ENCODE measurements at places on chromosomes 2 and 18.
A peak's percentile ranks its signal among the peaks of the same experiment; 100 is the strongest.

DNA sequence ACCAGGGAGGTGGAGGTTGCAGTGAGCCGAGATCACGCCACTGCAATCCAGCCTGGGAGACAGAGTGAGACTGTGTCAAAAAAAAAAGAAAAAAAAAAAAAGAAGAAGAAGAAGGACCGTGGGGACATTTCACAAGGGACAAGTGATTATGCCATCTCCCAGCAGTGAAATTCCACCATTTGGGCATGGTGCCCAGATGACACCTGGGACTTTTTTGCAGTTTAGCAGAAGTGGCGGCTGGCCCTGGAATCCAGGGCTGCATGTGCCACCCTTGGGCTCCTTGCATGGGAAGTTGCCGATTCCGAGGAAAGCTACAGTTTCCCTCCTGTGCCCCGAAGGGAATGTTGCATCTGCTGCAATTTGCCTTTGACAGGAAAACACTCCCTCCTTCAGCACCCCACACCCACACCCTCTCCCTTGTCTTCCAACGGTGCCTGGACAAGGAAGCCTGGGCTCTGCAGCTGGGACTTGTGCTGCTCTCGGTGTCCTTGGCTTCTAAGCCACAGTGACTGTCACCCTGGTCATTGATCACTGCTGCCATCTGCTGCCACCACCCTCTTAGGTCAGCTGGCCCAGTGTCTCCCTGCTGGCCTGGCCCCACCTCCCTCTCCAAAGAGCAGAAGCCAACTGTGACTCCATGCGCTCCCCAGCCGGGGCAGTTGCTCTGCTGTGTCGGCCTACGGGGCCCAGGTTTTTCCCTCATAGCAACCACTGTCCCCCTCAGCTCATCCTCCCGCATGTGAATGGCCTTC is 56.4 kb upstream of the LRRC30 start:
- DNase-seq = no peak

- DNase-seq = no peak
Measured at GRCh38 chr18:45962461-45962860, 4.7 kb downstream of the EPG5 start.

GRCh38 chr18:43080671-43081070 is 34.8 kb downstream of the RIT2 start:
- no peak for DNase-seq

DNA sequence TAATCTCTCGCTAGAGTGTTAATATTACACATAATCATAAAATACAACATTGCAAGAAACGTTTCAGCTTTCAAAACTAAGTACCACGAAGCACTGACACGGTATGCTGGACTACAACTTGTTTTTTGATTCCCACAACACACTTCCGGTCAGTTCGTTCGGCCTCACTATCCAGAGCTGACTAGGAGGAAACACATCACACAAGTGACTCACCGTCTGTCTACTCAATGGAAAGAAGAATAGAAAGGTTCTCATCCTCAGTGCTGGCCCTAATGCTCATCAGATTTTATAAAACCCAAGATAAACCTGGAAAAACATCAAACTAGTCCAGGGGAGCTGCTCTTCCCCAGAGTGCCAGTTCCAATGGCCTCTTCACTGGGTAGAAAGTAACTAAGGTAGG is 42.9 kb downstream of the ZNF385B start:
- DNase-seq = no peak

- no peak for DNase-seq
Measured at GRCh38 chr2:239188536-239188935, 212.3 kb downstream of the HDAC4 start.

GRCh38 chr18:3693410-3693809 is 243.4 kb downstream of the TGIF1 start:
- DNase-seq = no peak

DNA sequence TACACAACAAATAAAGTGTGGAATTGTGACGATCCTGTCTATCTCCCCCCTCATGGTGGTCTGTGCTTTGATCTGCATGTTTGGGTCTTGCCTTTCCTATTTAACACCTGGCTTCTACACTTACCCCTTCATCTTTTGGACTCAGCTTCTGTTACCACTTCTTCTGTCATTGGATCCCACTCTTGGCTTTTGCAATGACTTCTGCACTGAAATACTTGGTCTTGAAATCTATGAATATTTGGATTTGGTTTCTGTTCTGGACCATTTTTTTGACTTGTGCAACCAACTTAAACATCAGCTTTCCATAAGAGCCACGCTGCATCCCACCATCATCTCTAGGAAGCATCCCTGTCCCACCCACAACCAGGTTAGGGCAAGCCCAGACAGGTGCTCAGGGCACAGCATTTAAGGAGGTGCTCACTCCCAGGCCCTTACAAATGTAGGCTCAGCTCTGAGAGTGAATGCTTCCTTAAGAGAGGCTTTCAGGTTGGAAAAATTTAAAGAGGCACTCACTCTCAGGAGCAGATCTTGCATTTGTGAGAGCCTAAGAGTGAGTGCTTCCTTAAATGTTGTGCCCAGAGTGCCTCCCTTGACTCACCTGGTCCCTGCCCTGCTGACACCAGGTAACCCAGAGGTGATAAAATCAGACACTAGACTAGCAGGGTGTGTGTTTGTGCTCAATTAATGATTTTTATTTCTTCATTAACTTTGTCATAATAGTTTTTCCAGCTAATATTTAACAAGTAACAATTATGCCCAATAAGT is 124.5 kb upstream of the SH3BP4 start:
- no peak for DNase-seq

DNA sequence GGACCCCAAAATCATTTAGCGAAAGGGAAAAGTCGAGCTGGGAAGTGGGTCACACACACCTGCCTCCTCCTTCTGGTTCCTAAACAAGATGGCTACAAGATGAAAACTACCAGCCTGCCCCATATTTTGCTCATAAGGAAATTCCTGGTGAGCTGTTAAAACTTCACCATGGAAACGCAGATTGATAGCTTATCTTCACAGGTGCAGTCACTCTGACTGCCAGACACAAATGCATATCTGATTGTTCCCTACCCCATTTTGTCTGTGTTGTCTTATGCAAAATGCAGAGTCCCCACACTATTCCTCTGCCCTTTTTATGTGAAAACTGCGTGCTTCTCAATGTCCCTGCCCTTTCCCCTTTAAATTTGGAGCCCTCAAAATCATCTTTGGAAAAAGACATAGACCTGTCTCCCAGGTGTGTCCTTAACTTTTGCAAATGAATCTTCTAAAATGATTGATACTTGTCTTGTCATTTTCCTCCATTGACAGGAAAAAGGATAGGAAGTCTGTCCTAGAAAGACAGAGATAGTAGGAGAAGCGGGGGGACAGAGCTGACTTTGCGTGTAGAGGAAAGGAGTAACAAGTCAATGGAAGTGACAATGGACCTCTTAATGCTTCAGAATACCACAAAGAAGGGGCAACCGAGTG is 38.9 kb upstream of the THOC1 start:
- no peak for DNase-seq

- no peak for DNase-seq
Measured at GRCh38 chr2:138767101-138767500, 13.1 kb downstream of the NXPH2 start.

DNA sequence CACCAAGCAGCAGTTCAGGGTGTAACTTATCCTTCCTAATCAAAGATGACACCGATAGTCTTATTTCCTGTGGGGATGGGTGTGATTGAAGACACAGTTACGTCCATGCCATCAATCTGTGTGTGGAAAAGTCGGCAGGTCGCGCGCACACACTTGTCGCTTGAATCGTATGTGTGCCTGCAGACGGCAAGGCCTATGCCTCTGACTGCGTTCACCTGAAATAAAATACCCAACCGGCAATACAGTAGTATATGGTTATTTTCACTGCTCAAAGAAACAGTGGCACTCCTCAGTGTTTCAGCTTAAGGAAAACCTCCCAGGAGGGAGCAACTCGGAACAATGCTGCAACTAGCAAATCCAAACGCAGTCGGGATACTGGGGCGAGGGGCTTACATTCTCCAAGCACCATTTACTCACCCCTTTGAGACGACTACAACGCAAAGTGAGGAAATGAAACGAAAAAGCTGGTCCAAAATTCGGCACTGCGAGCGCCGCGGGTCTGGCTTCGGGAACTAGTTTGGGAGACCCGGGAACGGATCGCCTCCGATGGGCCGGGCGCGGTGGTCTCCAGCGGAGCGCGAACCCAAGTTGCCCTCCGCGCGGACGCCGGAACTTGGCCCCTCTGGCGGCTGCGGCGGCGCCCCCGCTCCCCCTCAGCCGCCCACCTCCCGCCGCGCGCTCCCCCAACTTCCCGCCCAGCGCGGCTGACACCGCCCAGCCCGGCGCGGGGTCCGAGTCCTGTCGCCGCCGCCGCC is 675 bp downstream of the PRKD3 start:
- no peak for DNase-seq

DNA sequence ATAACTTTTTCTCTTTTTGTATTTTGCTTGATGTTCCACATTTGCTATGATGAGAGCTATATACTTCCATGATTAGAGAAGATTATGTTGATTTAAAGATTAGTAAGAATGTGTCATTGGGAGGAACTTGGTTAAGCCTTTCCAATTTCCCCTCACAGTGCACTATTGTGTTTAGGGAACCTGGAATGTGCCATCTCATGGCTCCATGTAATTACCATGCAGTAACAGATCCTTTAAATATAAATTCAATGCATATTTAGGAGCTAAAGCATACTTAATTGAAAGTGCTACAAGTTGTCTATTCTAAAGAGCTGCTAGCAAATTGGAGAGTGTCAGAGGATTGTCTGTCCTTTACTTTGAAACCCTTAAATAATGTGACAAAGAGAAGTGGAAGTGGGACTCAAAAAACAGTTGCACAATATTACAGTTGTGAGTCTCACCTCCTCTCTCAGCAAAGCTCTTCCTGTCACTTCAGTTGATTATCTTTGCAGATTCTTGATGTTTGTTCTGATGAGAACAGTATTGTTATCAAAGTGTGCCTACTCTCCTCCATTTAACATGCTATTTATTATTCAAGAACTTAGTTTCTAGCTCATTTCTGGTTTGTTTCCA is 1162.7 kb upstream of the ZEB2 start:
- no peak for DNase-seq

DNA sequence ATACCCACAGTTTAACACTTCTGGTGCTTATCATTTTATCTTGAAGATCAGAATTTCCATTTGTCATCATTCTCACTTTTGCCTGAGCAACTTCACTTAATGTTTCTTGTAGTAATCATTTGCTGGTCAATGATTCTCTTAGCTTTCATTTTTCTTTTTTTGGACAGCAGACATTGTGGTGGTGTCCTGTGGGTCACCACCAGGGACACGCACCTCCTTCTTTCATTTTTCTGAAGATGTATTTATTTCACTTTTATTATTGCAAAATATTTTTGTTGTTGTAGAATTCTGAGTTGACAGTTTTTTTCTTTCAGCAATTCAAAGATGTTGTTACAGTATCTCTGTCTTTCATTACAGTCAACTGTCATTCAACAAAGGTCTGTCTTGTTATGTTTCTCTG is 84.3 kb downstream of the FAM168B start:
- no peak for DNase-seq

DNA sequence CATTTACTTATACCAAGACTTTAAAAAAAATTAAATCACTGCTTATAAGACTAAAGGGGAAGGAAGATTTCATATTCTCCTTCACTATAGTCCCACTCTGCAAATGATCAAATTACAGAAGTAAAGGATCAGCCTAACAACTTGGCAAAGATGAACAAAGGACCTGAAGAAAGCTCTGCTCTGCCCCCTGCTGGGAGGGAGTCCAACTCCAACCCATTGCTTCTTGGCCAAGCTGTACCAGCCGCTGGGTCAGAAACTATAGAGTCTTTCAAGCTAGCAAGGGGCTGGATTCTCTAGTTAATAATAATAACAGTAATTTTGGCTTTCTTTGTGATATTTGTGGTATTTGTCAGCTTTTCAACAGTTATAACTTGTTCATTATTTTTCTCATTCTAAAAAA is 927.0 kb upstream of the CRIM1 start:
- DNase-seq = peak; percentile 3

Measured in stimulated activated CD4-positive, alpha-beta T cell treated with anti-CD3 and anti-CD28 coated beads, Interleukin-4, amount 100 ng/mL, for 48 hours (primary cell).